ENCODE measurements at places on chromosomes 12 and 14.

- no peak for DNase-seq
These were observed 15.7 kb downstream of the RERG start for GRCh38 chr12:15205341-15206010.

DNA sequence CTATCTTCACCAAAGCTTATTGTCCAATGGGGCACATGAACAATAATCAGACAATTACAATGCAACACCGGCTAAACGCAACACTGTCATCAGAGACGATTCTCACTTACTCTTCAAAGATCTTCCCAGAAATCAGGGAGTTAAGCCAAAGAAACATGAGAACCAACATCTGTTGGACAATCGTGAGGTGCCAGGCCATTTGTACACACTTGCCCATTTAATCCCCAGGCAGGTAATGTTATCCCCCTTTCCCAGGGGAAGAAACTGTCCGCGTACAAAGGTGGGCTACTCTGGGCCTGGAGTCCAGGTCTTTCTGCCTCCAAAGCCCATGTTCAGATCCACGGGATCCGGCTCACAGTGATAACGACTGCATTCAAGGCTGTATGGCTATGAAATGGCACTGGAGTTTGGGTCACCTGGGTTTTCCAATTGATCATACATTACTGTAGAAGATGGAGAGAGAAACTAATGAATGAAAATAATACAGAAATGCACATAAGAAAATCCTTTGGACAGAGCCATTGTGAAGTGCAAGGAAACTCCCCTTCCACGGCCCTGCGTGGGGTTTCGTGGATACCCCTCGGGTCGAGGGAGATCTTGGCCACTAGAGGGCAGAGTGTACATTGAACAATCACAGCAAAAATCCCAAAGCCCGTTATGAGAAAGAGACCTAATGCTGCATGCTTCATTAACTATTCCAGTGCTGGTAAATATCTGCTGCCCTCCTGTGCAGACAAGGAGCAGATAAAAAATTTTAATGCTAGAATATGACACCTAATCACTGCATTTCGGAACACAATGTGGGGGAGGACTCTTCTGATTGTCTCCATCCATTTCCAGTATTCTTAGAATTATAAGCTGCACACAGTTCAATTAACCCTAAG, 111.4 kb downstream of the EGLN3 start:
- peak; percentile 46 for DNase-seq

- DNase-seq: peak; percentile 39
These were observed 62.0 kb downstream of the NDUFA12 start for GRCh38 chr12:94941440-94941862.

DNA sequence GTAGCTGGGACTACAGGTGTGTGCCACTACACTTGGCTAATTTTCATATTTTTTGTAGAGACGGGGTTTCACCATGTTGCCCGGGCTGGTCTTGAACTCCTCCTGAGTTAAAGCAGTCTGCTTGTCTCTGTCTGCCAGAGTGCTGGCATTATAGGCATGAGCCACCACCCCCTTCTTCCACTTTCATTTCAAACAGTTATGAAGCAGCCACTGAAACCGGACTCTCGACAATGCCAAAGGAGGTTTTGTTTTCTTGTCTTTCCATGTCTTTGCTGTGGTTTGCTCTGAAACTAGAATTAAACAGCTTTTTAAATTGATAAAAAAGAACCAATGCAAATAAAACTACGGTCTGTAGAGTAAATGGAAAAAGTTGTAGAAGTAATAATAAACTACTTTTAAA, 30.4 kb downstream of the RAP1B start:
- DNase-seq: no peak

DNA sequence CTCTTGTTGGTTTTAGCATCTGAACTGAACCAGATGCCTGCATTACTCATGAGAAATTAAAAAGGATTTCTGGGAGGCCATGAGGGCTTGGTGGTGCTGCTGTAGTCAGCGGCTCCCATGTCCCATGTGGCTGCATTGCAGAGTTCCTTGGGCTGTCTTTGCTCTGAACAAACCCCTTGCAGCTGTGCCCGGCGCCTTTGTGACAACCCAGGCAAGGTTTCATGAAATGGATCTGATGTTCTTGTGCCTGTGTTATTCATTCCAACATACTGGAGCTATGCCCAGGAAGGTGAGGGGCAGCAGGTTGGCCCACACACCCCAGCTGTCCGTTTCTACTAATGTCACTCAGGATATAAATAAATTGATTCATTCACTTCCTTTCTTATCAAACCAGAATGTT, 40.8 kb downstream of the TGFB3 start:
- no peak for DNase-seq
